ENCODE measurements at places on chromosomes 7 and 10.

- DNase-seq, result no peak
These were observed 1.0 kb upstream of the PTPRE start for GRCh38 chr10:127905848-127906261.

DNA sequence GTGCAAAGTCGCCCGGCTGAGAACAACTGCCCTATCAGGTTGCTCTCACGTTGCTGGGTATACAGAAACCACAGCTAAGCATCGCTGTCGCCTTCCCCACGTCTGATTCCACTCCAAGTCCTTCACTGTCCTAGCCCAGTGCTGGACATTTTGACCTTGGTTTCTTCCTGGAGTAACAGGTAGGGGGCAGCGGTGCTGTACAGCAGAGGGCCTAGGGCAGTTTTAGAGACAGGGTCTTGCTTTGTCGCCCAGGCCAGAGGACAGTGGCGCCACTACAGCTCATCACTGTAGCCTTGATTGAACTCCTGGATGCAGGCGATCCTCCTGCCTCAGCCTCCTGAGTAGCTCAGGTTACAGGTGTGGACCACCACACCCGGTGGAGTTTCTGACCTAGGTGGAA is 2.6 kb downstream of the CLDN15 start:
- DNase-seq, result no peak

- no peak for DNase-seq
These were observed 91.1 kb downstream of the SPDYE5 start for GRCh38 chr7:75583255-75583654.

DNA sequence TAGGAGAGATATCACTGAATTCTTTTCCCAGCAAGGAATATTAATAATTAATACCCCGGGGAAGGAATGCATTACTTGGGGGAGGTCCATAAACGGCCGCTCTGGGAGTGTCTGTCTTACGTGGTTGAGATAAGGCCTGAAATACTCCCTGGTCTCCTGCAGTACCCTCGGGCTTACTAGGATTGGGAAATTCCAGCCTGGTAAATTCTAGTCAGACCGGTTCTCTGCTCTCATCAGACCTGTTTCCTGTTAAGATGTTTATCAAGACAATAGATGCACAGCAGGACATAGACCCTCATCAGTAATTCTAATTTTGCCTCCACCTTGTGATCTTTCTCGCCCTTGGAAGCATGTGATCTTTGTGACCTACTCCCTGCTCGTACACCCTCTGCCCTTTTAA is 162.8 kb upstream of the KCND2 start:
- DNase-seq, result no peak
